ENCODE measurements at places on chromosomes 3 and 15.
A peak's percentile ranks its signal among the peaks of the same experiment; 100 is the strongest.

DNA sequence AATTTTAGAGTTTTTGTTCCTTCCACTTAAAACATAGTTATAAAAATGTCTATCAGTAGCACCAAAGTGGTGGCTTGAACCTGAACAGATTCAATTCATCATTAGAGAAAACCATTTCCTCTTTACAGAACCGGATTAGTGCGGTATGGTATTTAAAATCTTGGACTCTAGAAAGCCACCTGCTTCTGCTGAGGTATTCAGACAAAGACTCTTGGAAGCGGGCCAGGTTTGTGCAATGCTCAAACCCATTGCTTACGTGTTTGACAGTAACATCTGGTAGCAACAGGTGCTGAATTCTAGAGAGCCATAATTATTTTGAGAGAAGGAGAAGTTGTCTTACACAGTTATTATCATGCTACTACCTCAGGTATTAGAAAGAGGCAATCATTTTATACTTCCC is 290.5 kb downstream of the NAALADL2 start:
- DNase-seq: no peak

DNA sequence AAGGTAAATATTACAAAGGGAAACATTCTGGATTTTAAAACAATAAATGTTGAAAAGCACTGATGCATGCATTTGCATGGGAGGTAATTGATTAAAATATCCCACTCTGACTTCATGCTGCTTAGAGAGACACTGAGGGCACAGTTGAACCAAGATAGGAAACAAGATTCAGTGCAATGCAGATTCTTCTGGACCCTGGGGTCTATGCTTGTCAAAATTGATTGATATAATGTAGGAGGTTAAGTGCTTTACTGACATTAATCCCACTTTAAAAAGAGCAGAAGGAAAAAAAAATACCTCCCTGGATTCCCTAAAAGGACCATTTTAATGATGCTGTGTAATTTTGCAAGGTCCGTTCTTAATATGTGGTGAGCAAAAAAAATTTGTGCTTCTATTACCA is 454.2 kb downstream of the GABRB3 start:
- no peak for DNase-seq

DNA sequence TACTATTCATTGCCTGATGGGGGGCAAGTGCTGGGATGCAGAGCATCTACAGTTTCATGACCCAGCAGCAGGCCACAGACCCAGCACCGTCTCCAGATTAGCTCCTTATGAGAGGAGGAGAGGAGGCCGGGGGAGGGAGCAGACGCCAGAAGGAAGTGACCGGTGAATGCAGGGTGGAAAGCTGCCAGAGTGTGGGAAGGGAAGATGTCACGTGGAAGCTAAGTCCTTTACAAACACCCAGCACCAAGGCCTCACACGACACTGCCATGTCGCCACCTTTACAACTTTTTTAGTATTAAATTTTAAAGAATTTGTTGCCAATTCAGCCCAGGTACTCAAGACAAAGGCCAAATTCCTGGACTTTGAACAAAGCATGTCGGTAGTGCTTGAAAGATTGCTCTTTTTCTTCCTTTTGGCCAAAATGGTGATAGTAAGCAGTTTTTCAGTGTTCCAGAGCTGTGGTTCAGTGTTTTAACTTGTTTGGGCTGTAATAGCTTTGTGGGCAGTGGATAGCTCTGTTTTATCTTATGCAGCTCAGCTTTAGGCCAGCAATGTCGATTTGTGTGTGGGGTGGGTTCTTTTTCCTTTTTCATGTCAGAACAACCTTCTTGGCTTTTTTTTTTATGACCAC is 58.2 kb downstream of the ZBTB38 start:
- DNase-seq: no peak

DNA sequence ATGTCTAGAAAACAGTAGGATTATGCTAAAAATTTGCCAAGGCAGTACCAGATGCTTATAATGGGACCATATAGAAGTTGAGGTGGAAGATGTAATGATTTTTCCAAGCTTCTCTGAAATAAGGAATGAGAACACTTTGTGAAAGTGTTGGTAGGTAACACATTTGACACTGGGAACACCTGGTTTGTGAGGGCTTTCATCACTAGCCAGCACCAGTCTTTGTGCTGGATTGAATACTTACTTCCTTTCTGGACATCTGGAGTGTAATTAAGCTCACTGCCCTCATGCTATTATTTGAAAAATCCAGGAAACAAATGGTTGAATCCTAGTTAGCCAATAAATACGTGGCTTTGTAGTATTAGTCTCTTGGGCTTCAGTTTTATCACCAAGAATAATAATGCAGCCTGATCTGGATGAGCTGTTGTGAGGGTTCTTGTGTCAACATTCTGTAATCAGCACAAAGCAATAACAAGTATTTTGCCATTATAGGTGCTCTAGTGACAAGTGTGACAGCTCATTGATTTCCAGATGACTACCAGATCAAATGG is 12.9 kb downstream of the CCDC80 start:
- DNase-seq: no peak

- DNase-seq: peak; percentile 16
Measured at GRCh38 chr15:44545913-44546802, 9.2 kb downstream of the EIF3J start.

GRCh38 chr15:76347482-76348055 is 11.0 kb downstream of the ISL2 start:
- DNase-seq: no peak

DNA sequence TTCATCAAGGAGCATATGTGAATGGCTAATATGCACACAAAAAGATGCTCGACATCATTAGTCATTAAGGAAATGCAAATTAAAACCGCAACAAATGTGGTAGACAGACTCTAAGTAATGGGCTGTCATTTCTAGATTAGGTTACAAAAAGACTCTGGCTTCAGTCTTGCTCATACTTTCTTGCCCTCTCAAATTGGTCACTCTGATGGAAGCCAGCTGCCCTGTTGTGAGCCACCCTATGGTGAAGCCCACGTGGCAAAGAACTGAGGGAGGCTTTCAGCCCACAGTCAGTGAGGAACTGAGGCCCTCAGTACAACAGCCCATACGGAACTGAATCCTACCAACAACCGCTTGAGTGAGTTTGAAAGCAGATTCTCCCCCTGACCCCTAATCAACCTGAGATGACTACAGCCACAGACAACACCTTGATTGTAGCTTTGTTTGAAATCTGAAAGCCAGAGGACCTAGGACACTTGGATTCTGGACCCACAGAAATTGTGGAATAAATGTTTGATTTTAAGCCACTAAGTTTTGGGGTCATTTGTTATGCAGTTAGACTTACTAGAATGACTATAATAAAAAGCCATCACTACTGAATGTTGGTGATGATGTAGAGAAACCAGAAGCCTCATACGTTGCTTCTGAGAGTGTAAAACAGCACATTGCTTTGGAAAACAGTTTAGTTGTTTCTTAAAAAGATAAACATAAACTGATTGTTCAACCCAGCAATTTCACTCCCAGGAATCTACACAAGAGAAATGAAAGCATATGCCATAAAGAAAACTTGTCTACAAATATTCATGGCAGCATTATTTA is 45.7 kb downstream of the EHHADH start:
- no peak for DNase-seq

- DNase-seq: no peak
Measured at GRCh38 chr3:141728355-141728892, 9.7 kb upstream of the RNF7 start.

DNA sequence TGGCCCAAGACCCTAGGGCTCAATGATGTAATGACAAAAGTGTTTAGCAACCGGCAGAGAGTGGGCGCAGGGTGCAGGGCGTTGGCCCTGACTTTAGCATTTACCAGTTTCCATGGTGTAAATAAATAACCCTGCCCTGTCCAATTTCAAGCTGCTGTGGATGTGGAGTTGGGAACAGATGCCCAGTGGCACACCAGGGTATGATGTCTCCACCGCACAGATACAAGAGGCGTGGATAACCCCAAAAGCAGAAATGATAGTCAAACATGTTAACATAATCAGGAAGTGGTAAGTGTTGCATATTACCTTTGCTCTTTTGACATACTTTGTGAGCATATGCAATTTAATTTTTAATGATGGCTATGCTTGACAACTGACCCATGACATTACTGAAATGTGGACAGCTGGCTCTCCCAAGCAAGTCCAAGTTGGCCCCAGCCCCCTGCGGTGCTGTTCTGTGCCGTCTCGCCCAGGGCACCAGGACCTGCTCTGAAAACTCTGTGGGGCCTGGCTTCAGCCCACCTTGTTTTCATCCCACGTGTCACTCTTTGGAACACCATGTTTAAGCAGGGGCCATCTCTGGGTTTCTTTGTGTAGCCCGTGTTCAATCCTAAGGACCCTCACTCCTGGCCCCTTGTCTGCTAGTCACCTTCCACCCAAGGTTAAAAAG is 10.8 kb upstream of the ANPEP start:
- DNase-seq: no peak

DNA sequence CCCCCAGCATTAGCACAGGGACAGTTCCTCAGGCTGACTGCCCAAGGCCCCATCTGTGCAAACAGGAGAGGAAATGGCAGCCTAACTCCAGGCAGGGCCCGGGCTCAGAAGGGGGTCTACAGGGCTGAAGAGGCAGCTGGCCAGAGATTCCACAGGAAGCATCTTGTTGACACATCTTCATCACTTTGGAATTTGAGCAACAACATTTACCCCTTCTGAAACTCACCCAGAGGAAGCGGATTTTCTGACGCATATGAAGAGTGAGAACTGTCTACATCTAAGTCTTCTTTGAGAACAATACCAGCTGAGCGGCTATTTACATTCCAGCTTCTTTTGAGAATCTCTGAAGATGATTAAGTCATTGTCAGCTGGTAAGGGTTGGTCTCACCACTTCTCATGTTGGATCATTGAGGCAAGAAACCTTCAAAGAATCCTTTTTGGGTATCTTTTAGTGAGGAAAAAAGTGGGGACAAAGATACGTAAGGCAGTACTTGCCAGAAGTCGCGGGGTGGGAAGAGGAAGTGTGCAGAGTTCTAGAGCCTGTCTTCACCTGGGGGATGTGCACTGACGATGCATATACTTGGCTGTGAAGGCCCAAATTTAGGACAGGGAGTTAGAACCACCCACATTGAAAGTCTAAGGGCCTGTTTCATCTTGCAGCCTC is 25.4 kb upstream of the SRP14 start:
- no peak for DNase-seq

GRCh38 chr15:40593588-40594428 is at the start of gene KNL1:
KNL1 (plus strand) TSS chr15:40594249; CDS start chr15:40602932, 8,683 bp downstream.
- peak; percentile 92 for DNase-seq

GRCh38 chr3:132443421-132443820 is 26.1 kb downstream of the DNAJC13 start:
- DNase-seq: no peak
